ENCODE measurements at places on chromosomes 3 and 15.

DNA sequence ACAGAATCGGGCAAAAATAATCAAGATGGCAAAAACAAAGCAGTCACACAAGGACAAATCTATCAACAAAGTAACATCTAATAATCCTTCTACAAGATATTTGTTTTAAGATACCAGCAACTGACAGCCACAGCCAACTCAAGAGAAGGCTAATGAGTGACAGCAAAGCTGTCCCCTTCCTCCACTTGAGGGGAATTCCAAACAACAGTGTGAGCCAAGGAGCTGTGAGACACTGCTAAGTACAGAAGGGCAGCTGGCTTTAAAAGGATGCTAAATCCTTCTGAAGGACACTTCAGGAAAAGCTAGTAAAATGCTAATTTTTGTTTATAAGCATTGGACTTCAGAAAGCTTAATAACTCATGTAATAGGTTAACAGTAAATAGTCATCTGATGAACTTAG lies 120.3 kb upstream of the GOLGA8J start:
- no peak for DNase-seq

GRCh38 chr3:168862466-168862865 lies 766.7 kb upstream of the GOLIM4 start:
- DNase-seq: no peak

DNA sequence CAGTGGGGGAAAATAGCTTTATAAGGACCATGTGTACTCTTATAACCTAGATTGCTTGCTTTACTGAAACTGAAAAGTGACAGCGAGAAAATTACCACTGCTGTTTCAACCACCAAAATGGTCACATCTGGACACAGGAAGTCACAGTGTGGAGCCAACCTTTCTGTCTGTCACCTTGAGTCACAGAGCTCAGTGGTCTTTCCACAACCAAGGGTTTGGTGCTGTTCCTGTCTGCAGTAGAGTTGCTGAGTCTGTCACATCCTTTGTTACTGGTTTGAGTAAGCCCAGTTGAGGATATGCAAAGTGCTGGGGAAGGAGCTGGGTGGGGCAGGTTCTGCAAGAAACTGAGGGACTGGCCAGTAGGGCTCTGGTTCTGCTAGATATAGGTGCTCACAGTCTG lies 139.1 kb upstream of the EIF1B start:
- no peak for DNase-seq

GRCh38 chr15:73325191-73325861 lies 43.4 kb downstream of the HCN4 start:
- no peak for DNase-seq

- no peak for DNase-seq
These were observed 152.0 kb downstream of the WNT7A start for GRCh38 chr3:13727890-13728289.

- DNase-seq: no peak
These were observed 46.9 kb downstream of the PIK3R4 start for GRCh38 chr3:130699765-130700164.

GRCh38 chr3:13211605-13212210 lies 138.5 kb upstream of the IQSEC1 start:
- DNase-seq: no peak

GRCh38 chr3:76383781-76384180 lies 598.4 kb upstream of the ZNF717 start:
- no peak for DNase-seq

DNA sequence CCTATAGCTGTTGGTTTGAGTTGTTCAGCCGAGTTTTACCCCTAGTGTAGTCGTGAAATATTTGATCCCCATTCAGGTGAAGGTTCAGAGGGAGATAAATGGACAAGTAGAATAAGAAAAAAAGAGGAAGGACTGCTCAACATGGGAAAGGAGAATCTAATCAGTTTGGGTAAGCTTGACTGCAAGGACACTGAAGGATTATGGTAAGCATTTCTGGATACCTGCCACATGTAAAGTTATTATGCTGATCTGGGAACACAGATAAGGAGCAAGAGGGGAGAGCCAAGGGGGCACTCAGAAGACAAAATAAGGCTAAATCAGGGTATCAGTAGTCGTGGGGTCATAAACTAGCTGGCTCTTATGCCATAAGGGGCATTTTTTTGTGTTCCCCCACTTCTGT lies 49.9 kb downstream of the TFG start:
- no peak for DNase-seq

DNA sequence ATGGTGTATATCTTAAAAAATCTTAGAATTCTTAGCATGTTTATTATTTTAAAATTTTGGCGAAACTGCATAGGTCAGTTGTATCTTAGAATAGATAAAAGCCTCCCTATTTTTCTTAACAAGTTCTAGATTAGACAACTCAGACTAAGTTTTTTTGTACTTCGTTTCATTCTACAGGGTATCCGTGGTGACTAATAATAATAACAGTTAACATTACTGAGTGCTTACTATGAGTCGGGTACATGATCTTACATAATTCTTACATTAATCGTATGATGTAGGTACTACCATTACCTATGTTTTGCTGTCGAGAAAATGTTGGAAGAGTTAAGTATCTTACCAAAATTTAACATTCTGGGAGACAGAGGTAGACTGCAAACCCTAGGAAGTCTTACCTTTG lies 60.7 kb downstream of the UBE2E2 start:
- no peak for DNase-seq

GRCh38 chr3:164451072-164451910 lies 627.0 kb downstream of the SI start:
- DNase-seq: no peak

DNA sequence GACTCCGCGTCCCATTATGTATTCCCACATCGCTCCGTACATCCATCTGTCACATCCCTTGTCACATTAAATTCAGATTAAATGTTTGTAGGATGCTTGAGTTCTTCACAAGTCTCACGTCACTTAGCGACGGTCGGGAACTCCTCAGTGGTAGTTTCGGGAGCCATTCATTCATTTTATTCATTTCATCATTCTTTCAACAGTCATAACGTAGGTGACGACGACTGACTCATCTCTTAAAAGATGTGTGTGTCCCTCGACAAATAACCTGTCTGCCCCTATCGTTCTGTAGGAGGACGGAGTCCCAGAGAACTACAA lies 272 bp upstream of the SRPRB start:
- DNase-seq: no peak

GRCh38 chr3:157544501-157545130 lies 41.4 kb upstream of the VEPH1 start:
- no peak for DNase-seq

GRCh38 chr15:52567871-52568600 lies 794 bp downstream of the ARPP19 start:
- peak; percentile 62 for DNase-seq

Data from activated naive CD4-positive, alpha-beta T cell treated with Interleukin-2 at 50 U/mL for 16 hours (primary cell).